ENCODE measurements at places on chromosomes 11 and 22.

DNA sequence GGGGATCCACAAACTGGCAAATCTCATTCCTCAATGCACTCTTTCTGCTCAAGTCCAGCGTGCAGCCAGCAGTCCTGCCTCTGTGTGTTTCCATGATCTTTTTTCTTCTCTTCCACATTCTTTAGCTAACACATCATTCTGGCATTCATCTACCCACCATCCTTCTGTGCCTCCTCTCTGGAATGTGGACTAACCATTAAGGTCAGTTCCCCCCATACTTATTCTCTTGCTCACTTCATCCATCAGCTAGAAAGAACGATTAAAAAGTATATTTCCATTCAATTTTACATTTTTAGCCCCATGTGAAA lies 7.8 kb downstream of the KIRREL3 start:
- no peak for DNase-seq

- no peak for DNase-seq
Measured at GRCh38 chr22:24968066-24968561, 15.6 kb downstream of the KIAA1671 start.

DNA sequence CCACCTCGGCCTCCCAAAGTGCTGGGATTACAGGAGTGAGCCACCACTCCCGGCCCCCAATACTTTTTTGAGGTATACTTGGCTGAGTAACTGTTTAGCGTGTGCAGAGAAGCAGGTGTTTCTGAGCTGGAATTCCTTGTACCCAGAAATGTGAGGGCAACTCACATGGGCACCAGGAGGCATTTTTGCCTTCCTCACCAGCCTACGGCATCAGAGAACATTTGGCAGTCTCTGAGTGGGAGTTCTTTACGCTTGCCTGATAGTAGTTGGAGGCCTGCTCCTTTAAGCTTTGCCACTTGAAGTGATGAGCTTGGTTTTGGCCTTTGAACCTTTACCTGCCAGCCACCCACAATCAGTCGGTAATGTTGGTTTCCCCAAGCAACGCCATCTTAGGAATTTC lies 9.2 kb downstream of the PARVB start:
- DNase-seq = no peak

DNA sequence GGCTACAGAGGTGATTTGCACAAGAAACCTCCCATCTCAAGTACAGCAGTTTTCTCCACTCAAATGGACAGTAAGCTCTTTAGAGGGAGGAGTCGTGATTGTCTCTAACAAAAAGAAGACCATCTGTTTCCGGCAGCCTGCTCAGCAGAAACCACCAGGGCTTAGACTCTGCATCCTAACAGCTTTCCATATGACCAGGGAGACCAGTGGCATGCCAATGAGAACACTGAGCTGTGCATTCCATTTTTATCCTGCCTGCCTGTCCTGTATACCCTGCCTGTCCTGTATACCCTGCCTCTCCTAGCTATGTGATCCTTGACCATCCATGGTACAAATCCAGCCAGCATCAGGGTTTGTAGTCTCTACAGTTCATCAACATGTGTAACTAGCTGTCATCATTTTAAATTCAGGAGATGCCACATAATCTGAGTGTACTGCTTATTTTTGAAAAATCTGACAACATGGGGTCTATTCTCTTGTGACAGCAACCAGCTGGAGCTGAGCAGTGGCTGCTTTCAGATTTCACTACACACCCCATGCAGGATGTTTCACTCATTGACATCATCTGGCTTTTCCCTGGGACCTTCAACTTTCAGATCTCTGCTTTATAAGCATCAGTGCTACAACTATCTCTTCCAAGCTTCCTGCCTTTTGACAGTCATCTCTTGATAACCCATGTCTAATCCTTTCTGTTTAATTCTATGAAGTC lies 50.5 kb upstream of the POU2AF2 start:
- DNase-seq = no peak

GRCh38 chr22:46673205-46673604 lies 53.0 kb downstream of the GRAMD4 start:
- DNase-seq = no peak

DNA sequence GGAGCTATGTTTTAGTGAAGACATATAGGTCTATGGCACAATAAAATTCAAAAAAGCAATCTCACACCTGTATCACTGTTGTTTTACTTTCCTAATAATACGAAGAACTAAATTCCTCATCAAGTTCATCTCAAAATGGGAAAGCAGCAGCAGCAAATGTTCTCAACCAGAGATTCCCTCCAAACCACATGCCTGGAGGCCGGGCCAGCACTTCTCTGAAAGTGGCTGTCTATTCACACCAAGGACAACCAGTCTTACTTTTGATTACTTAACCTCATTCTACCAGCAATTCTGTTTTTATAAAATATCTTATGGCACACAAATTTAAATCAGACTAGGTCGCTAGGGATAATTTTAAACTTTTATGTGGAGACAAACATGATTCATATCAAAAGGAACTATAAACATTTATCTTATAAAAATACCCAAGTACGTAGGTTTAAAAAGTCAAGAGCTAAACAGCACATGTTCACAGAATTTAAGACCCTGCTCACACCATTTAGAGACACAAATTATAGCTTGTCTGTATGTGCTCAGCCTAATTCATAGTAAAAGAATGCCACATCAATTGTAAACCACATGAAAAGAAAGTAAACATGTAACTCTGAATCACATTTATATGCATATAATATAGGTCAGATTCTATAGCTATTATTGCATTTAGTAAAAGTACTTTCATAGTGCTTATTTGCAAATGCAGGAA lies 46.1 kb downstream of the RRAS2 start:
- no peak for DNase-seq

DNA sequence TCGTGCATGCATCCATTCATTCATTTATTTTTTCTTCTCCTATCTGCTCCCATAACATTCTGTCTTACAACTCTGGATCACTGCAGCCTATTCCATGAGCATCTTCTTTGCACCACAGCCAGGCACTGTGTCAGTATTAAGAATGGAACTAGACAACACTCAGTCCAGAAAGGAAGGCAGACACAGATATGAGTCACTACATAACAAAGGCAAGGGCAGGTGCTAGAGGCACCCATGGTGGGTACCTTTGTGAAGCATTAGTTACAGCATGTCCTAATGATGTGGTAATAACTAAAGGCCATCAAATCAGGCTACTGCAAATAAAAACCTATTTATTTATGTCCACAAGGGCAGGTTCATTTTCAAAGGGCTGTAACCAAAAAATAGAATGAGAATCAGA lies 28.1 kb downstream of the TENM4 start:
- no peak for DNase-seq

DNA sequence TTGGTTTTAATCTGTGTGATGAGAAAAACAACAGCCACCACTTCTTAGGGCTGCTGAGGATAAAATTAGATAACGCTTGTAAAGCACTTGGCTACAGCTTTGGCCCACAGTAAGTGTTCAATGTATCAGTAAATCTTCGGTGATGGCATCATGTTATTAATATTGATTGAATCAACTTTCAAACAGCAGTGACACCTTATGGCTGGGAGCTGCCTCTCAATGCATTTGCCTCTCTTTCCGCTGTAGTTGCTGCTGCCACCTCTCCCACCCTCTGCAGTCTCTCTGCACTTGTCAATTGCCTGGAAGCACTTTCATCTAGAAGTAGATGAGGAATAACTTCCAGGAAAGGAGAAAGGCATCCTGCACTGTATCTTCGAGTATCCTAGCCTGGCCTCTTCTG lies 491.1 kb downstream of the OPCML start:
- no peak for DNase-seq

DNA sequence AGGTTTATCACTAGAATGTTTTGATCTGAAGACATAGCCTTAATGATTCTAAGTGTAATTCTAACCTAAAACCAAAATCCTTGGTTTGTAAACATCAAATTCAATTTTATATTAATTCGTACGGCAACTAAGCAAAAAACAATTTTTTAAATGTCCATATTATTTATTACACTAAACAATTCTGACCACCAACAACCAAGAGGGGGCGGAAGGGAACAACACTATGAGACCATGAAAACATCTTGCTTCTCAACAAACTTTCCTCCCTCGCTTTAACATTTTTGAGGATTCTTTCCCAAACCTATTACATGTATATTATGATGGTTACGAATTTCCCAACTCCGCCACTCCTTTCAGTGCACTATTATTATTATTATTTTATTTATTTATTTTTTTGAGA lies 6.5 kb upstream of the UCP2 start:
- no peak for DNase-seq

DNA sequence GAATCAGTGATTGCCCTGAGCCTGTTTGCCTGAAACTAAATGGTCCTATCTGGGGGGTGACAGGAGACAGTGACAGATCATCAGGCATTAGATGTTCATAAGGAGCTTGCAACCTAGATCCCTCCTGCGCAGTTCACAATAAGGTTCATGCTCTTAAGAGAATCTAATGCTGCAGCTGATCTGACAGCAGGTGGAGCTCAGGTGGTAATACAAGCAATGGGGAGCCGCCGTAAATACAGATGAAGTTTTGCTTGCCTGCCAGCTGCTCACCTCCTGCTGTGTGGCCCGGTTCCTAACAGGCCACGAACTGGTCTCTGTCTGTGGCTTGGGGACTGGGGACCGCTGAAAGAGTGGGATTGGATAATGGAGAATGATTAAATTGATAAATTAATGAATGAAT lies 14.0 kb downstream of the NOX4 start:
- no peak for DNase-seq

DNA sequence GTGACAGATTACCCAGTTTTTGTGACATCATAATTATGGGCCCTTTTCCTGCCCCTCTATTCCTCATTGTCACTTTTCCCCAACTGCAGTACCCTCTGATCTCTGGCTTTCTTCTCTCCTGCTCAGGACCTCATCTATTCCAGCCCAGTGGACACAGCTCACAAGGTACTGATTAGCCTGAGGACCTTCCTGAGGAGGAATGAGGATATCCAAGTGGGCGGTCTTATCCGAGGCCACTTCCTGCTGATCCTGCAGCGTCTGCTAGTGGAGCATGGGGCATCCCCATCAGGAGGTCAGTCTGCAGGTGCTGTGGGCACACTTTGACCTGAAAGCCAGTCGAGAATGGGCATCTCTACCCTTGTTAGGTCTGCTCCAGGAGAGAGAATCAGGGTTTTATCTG lies 24.5 kb upstream of the CCDC134 start:
- no peak for DNase-seq

DNA sequence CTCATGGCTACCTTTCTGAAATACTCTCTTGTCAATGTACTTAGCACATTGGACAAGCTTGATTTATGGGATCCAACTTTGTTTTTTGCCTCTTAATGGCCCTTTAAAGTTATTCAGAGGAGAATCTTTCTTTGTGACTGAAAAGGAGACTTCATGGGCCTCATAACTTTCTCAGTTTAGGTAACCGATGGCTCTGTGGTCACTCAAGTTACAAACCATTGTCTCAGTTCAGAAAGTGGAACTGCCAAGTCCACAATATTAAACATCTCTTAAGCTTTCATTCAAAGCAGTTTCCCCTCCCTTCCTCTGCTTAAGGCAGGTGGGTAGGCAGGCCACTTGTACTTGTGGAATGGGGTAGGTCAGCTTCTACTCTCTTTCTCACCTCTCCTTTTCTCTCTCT lies 12.3 kb upstream of the ARL14EP start:
- no peak for DNase-seq

GRCh38 chr22:49403102-49403501 lies 424.6 kb downstream of the BRD1 start:
- no peak for DNase-seq

DNA sequence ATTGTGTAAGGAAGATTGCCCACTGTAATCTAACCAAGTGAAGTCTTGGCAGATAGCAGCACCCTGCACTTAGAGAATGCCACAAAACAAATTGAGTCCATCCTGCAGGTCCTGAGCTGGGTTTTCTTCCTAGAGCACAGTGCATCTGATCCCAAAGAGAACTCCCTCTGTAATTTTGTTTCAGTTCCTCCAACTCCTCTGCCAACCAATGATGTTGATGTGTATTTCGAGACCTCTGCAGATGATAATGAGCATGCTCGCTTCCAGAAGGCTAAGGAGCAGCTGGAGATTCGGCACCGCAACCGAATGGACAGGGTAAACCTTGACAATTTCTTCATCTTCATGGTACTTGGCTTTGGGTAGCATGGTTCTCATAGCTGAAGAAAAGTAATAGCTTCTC lies 33.1 kb upstream of the ST14 start:
- no peak for DNase-seq

GRCh38 chr11:953512-953911 lies 27.8 kb downstream of the AP2A2 start:
- DNase-seq = no peak

DNA sequence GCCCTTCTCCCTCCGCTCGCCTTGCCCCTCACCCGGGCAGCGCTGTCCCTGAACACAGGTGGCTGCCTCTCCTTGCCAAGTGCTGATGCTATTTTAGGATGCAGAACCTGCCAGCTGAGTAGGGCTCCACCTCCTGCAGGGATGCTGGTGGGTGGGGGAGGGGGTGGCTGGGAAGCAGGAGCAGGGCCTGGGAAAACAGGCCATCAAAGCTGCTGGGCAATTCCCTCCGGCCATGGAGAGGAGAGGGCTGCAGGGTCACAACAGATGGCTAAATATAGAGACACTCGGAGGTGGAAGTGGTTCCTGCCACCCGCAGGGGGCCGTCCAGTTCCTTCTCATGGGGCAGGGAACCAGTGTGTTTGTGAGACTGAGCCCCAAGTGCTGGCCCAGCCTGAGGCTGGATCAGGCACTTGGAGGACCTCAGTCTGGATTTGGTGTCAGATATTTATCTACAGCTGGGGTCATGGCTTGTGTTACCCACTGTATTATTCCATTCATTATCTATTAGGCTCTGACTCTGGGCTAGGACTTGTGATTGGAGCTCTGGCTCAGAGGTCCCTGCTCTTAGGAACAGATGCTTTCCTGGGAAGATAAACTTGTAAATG lies 59.6 kb downstream of the LRRC32 start:
- no peak for DNase-seq

- no peak for DNase-seq
Measured at GRCh38 chr11:7892059-7892699, 38.9 kb downstream of the OR10A6 start.

DNA sequence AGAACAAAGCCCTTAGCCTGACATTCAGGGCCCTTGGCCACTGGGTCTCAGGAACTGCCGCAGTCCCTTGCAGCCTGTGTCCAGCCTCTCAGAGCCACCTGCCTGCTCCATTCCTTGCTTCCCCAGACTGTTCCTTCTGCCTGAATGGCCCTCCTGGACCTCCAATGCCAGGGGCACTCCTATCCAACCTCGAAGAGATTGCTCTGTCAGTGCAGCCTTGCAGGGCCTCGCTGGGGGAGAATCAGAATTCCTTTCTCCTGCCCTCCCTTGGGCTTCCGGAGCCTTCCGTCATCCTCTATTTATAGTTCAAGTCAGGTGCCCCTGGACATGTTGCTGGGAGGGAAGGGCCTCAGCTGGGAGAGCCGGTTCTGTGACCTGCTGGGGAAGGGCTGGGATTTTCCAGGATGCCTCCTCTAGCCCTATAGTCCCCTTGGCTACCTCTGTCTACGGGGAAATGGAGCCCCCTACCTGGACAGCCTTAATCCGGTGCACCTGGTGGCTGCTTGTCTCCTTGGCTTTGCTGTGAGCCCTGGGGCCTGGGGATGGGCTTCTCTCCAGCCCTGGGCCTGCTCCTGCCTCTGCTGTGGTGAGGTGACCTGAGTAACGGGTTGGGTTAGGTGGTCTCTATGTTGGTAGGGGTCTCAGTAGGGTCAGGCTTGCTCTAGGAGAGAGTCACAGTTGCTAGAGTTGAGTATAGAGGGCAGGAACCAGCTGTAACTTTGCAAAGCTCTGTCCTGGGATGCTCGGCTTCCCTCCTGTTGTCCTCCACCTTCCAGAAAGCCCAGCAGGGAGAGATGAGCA lies 45.9 kb upstream of the SYT7 start:
- DNase-seq = no peak

Measured in NCI-H2107 (cell line).